Astrocyte (in vitro differentiated cells and primary cell): ENCODE measurements at places on chromosomes 16 and 17. TPM values are rescaled to one million over a fixed set of nuclear protein-coding genes. Genes with fewer than 3 reads are reported as not detected.
A peak's percentile ranks its signal among the peaks of the same experiment; 100 is the strongest.

DNA sequence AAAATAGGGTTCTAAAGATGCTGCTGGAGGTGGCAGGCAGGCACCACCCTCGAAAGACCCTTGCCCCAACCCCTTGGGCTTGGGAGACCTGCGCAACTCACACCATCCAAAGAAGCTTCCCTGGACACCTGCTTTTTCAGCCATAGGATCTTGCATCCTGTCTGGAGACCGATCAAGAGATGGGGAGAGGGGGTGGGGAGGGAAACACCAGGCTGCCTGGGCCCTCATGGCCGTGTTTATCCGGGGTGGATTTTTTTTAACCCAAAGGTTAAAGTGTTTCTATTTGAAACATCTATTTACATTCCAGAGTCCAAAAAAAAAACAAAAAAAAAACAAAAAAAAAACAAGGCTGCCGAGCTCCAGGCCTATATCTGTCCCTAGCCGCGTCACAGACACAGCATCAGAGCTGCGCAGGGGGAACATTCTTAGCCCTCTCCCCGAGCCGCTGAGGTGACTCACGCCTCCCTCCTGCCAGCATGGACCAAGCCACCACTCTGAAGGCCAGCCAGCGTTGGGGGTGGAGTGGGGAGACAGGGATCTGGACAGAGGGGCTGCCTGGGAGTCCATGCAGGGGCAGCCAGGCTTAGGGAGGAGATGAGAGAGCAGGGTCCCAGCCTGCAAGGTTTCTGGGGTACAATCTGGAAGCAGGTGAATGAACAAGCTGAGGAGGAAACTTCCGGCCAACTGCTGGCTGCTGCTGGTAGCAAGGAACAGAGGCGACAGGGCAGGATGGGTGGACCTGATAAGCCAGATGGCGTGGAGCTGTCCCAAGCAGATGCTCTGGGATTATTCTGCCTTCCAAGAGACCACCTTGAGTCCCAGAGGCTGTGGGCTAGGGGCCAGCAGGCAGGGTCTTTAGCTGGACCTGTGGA, 14.8 kb downstream of the HDAC5 start:
- no peak overlapping the region for H3K4me3 ChIP-seq
- H3K4me1 ChIP-seq: peaks cover 48% of the 10 kb centered on the region
- no peaks in the 10 kb centered on the region for H3K36me3 ChIP-seq
- DNase-seq: peak; percentile 95
- no peaks in the 10 kb centered on the region for H3K27me3 ChIP-seq

- H3K36me3 ChIP-seq: no peaks in the 10 kb centered on the region
- H3K4me3 ChIP-seq: no peak overlapping the region
- peaks cover 51% of the 10 kb centered on the region for H3K27me3 ChIP-seq
- no peak for DNase-seq
- peaks cover 10% of the 10 kb centered on the region for H3K4me1 ChIP-seq
Observed at GRCh38 chr17:49573510-49574322, 2.0 kb upstream of the NXPH3 start.

DNA sequence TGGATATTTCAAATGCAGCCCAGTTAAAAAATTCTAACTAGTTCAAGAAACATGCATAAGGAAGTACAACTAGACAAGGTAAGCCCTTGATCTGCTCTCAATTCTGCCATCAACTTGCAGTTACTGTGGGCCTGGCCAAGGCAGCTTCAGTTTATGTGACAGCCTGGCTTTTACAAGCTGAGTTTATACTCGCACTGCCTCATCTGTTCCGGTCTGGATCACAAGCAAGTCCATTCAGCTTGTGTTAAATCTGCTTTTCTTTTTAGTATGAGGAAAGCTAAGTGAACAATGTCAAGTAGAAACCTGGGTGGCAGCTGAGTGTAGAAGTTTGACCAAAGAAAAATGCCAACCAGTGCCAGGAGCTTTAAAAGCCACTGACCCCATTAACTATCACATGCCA, 76.6 kb upstream of the CORO6 start:
- H3K27me3 ChIP-seq: no peaks in the 10 kb centered on the region
- DNase-seq: no peak
- no peak overlapping the region for H3K27ac ChIP-seq

DNA sequence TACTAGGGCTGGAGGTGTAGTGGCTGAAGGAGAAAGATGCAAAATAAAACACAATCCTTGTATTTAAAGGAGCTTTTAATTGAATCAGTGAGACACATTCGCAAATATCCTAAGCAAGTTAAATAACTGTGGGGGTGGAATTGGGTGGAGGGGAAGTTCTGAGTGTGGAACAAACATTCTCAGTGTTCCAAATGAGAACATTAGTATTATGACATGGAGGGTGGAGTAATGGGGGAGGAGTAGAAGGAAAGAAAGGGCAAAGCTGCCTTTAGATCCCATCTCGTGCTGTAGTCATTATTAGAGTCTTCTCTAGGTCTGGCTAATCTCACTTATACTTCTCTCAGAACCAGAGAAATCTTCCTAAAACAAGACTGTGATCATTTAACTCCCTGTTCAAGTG, 169.7 kb downstream of the ANKFN1 start:
- DNase-seq: no peak
- no peaks in the 10 kb centered on the region for H3K36me3 ChIP-seq
- H3K27ac ChIP-seq: no peak overlapping the region

COPZ2 gene
- 25.1 and 38.3 TPM in 2 replicates for total RNA-seq

NPW gene
- total RNA-seq: 2.1 and 2.9 TPM in 2 replicates
